Stimulated activated CD8-positive, alpha-beta memory T cell treated with anti-CD3 and anti-CD28 coated beads, Interleukin-4, amount 100 ng/mL, for 4 hours (primary cell): ENCODE measurements at places on chromosomes 5 and 9.

DNA sequence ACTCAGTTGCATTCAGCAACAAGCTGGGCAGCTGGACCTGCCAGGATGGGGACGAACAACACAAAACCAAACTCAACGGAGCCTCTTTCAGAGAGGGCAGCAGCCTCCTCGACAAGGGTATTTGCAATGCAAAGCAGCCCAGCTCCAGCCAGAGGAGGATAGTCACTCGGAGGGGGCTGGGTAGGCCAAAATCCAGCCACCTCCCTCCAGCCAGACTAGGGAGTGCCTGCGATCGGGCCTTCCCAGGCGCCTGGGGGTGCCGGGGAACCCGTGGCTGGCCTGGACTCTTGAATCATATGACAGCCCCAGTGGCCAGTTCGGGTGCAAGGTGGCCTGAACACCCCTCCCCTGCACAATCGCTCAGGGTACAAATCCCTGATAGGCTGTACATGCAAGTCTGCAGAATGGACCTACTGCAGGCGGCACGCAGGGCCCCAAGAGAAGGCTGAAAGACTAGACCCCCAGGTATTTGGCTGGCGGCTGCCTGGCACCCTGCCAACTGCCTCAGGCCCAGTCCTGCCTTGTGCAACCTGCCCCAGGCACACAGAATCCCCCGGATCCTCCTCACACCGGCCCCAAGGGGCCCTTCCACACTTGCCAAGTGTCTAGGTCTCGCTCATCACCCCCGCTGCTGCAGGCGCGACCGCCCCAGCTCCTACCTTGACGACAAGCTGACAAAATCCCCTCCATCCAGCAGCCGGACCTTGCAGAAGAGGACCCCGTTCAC, 1.3 kb downstream of the EEIG1 start:
- no peak for DNase-seq

DNA sequence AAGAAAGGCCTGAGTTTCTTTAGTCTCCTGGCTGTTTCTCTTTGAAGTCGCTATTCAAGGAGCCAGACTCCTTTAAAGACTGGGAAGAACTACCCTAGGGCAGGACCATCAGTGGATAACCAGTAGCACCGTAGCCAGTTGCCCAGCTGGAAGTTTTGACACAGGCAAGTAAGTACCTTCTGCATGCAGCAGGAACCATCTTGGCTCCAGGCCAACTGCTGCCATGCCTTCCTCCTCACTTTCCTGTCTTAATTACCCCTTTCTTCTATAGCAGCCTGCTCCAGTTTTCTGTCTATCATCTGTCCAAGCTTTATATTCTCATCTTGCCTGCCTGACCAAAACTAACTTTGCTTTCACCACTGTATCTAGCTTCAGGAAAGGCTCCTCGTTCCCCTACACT, 149.7 kb upstream of the SV2C start:
- DNase-seq, result no peak

DNA sequence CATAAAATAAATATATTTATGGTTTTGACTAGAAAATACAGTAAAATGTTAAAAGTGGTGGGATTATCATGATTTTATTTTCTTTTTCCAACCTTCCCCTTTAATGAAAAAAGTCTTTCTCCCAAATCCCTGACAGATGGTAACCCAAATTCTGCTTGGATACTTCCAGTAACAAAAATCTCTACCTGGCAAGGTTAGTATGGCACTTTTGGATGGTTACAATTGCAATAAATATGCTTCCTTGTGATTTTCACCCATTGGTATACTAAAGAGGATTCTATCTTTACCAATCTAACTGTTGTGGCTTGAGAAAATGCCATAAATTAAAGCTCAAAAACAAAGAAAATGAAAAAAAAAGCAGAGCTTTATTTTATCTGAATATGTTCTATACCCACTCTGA, 62.8 kb downstream of the GABRB2 start:
- no peak for DNase-seq

DNA sequence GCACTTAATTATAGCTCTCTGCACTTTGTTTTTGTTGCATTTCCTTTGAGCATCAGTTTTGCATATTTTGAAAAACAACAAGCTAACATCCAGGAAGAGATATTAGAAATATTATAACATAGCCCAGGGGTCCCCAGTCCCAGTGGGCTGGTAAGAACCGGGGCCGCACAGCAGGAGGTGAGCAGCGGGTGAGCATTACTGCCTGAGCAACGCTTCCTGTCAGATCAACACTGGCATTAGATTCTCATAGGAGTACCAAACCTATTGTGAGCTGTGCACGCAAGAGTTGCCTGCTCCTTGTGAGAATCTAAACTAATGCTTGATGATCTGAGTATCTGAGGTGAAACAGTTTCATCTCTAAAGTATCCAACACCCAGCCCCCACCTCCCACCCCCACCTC, 675.9 kb upstream of the ZNF608 start:
- no peak for DNase-seq

DNA sequence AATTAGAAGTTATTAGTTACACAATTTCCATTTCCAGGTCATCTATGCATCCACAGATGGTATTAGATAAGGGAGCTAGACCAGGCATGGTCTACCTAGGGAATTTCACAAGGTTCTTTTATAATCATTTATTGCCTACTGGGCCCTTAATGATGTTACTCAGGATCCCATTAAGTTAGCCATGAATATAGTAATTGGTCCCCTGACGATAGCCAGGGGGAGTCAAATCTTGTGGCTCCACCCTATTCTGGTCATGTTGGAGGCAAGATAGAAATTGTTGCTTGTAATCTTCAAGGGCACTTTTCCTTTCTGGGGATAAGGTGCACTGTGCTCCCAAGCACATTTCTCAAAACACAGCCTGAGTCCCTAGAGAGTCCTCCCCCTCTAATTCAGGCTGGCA, 14.1 kb upstream of the ELL2 start:
- no peak for DNase-seq

DNA sequence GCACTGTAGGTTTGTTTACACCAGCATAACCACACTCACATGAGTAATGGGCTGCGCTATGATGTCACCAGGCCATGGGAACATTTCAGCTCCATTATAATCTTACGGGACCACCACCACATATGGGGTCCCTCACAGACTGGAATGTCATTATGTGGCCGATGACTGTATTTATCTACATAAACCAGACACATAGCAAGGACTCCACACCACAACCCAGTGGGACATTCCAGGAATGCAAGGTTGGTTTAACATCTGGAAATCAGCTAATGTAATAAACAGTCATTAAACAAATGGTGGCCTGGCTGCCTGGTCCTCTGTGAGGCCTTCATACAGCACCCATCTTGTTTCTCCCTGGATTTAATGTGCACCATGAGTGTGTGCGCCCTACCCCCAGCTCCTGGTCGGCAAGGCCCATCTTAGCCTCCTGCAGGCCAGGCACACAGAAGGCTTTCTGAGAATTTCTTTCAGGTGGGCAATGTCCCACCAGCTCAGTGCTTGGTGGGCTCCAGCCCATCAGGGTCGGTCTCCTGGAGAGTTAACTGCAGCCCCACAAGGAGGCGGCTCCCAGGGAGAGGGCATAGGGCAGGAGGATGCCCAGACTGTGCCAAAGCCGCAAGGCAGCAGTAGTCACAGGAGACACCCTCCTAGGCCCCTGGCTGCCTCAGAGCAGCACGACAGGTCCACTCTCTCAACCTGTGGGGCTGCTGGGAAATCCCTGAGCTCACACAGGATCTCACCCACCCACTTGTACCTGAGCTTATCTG, 35.9 kb upstream of the SARDH start:
- no peak for DNase-seq

DNA sequence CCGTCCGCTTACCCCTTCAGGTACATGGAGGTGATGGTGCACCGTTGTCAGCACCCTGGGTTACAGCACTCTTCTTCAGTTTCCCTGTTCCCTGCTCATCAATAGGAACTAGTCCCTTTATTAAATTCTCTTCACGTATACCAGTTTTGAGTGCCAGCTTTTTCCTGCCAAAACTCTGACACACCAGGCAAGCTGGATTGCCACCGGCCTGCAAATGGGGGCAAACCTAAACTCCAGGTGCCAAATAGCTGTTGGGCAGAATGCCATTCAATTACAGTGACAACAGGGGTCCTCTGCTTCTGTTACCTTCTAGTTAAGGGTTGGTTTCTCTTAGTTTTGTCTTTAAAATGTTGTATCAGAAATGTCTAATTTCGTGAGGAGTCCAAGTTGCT, 400.4 kb downstream of the OSTF1 start:
- DNase-seq, result no peak

GRCh38 chr5:163445345-163445744, 8.0 kb downstream of the CCNG1 start:
- DNase-seq, result no peak

- no peak for DNase-seq
Observed at GRCh38 chr5:178751286-178751685, 20.8 kb upstream of the ZNF354A start.

DNA sequence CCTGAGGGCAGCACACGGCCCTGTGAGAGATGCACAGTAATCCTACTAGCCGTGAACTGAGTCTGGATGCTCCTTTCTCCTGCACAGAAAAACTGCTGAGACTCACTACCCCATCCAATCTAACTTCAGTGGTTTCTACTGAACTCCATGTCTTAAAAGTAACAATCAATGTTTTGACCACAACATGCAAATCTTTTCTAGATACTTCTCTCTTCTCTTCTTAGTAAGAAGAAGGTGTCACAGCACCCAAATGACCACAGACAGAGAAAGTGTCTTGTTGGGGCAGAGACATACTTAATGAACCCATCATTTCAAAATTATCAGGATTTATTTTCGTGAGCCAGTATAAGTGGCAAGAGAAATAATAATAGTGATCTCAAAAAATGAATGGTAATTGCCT, 285.8 kb upstream of the MEF2C start:
- no peak for DNase-seq

GRCh38 chr9:136044207-136044970, 50.7 kb downstream of the NACC2 start:
- no peak for DNase-seq

GRCh38 chr5:135174315-135175096, 140.5 kb upstream of the PITX1 start:
- DNase-seq, result no peak

GRCh38 chr5:107607671-107608345, 62.9 kb downstream of the EFNA5 start:
- no peak for DNase-seq

GRCh38 chr9:121557581-121558447, 58.2 kb upstream of the GGTA1 start:
- DNase-seq, result no peak

DNA sequence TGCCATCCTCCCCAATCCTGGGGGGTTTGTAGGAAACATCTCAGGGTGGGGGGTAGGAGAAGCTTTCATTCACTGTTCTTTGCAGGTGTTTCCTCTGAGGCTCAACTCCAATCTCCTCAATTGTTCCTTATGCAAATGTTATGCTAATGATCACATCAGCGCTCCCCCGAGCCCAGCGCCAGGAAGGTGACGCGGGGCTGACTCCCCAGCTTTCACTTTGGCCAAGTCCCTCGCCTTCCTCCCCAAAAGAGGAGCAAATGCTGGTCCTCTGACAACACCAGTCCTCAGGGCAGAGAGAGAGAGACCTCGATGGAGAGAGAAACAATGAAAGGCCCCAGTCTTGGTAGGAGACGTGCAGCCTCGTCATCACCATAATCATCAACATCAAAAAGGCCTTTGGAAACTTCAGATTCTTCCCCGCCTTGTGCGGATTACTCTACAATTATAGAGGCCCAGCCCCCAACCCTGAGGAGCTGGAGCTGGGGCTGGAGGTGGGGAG, 39.1 kb downstream of the PCDH1 start:
- no peak for DNase-seq

DNA sequence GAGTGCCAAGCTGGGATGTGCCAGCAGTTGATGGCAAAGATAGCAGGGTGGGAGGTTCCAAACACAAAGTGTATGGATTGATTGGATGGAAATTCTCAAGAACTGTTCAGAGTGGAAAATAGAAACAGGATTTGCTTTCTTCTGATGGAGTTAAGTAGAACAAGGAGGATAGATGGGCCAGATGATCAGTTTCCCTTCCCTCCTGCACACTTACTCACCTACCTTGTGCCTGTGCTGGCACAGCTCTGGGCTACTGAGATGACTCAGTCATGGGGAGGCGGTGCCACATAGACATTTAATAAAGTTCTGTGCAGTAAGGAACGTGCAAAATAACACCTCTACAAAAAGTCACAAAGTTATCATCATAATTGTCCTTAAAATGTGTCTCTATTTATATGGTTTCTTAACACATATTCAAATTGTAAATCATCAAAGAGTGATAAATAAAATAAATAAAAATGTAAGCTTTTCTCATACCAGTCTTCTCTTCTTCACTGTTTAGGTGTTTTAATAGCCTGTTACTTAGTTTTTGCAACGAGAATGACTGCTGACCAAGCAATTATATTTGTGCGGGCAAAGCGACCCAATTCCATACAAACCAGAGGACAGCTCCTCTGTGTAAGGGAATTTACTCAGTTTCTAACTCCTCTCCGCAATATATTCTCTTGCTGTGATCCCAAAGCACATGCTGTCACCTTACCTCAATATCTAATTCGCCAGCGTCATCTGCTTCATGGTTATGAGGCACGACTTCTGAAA, 12.7 kb downstream of the PTPDC1 start:
- no peak for DNase-seq

DNA sequence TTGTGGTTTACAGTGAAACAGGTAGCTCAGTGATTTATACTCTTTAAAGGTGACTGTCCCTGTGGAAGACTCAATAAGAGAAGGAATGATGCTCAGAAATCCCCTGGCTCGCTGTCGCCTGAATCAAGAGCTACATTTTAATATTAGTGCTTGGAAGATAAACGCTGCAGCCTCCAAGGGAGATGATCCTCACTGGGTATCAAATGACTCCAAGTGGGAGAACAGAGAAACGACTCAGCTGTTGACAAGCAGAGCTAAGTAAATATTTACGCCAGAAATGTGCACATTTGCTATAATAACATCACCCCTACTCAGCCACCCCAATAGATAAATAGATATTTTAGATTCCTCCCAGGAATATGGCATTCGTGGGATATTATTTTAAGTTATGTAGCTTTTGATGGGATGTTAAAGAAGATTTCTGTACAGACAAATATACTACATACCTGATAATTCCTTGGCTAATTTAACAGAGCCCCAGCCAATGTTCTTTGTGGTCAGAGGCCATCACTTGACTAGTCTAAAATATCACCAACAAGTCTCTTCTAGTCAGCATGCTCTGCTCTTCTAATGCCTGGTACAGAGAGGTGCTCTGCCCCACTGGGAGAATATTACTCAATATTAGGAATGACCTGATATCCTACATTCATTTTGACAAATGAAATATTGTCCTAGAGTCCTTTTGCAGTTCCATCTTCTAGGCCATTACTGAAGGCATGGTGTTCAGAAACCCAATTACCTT, 18.3 kb upstream of the CCDC192 start:
- no peak for DNase-seq

GRCh38 chr9:132384376-132384775, 22.3 kb downstream of the TTF1 start:
- DNase-seq, result no peak
